T-helper 17 cell (primary cell): ENCODE measurements at places on chromosomes 5 and 9. TPM values are rescaled to one million over a fixed set of nuclear protein-coding genes. Genes with fewer than 3 reads are reported as not detected.

Gene C1QTNF3
- total RNA-seq = 8.5 TPM

- H3K27ac ChIP-seq = no peak overlapping the region
- H3K36me3 ChIP-seq = no peaks in the 10 kb centered on the region
- peaks cover 57% of the 10 kb centered on the region for H3K27me3 ChIP-seq
- no peak overlapping the region for H3K4me3 ChIP-seq
Observed at GRCh38 chr5:39466846-39467245, 42.1 kb upstream of the DAB2 start.

- peaks cover 10% of the 10 kb centered on the region for H3K27me3 ChIP-seq
- H3K4me3 ChIP-seq = no peak overlapping the region
- no peak for DNase-seq
- H3K36me3 ChIP-seq = no peaks in the 10 kb centered on the region
Observed at GRCh38 chr9:95756986-95757385, 118.5 kb upstream of the ERCC6L2 start.

- H3K27me3 ChIP-seq = peaks cover 3% of the 10 kb centered on the region
- H3K36me3 ChIP-seq = peaks cover 4% of the 10 kb centered on the region
- DNase-seq = no peak
- H3K27ac ChIP-seq = no peak overlapping the region
Observed at GRCh38 chr5:131825404-131826013, 28.7 kb upstream of the FNIP1 start.

- H3K4me1 ChIP-seq = peaks cover 10% of the 10 kb centered on the region
- no peak for DNase-seq
- H3K27me3 ChIP-seq = no peaks in the 10 kb centered on the region
- H3K36me3 ChIP-seq = peaks cover 6% of the 10 kb centered on the region
Observed at GRCh38 chr9:104835161-104835560, 71.2 kb downstream of the NIPSNAP3B start.
